Erythroblast (primary cell): ENCODE measurements at places on chromosomes 2 and 18.

DNA sequence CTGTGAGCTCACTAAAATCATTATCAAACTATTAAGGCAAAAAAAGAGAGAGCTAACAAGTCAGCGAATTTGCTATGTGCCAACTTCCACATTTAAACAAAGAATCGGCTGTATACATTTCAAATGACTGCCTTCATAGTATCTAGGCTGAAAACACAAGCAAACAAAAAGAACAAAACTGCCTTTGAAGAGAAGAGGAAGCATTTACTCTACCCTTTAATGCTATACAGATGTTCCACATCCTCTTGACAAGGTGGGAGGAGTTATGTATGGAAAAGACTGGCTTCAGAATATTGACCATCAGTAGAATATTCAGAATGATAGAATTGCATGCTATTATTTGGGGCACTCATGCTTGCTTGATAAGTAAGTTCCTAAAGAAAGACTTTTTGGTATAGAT, 741.7 kb downstream of the PLCL1 start:
- no peak for DNase-seq

DNA sequence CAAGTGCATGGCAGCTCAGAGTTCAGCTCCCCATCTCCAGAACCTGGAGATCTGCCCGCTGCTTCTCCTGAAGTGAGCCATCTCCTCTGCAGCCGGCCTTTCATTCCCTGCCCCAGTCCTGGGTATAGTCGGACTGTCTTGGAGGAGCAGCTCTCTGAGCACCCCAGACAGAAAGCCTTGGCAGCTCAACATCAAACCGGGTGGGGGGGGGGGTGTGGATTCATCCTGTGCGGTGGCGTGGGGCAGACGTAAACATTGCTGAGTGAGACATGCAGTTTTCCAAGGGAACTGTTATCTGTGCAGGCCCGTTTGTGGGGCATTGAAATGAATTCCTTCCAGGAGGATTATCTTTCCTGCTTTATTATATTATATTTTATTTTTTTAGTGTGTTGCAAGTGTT, 125.9 kb upstream of the MYCN start:
- DNase-seq, result no peak

DNA sequence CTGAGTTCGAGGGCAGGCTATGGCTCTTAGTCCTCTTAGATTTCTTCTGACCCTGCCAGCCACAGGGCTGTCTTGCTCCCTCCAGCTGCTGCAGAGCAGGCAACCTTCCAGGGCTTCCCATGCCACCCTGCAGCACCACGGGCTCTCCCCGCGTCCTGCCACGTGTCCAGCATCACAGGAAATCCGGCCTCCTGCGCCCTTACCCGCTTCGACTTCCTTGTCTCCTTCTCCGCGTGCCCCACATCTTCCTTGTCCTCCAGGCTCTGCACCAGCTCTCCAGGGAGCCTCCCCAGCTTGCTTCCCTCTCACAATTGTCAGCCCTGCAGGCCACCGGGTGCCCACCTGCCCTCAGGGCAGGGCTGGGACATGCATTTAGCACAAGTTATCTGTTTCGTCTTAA, 253.5 kb downstream of the DCDC2C start:
- DNase-seq, result no peak

GRCh38 chr2:103977668-103978067, 876.2 kb upstream of the POU3F3 start:
- no peak for DNase-seq

DNA sequence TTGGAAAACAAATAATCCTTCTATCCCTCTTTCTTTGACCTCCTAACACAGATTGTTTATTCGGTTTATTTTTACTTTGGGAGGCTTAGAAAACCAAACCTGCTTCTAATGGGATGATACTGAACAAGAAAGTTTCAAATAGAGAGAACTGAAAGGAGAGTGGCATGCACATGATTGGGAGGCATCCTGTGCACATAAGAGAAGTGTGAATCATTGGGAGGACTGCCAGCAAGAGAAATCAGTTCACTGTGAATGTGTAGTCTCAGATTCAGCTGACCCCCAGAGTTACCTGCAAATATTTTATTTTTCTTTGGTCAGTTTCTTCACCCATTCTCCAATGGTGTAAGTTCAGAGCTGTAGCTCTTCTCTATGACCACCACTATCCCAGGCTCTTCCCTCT, 1363.2 kb upstream of the ACVR2A start:
- no peak for DNase-seq

DNA sequence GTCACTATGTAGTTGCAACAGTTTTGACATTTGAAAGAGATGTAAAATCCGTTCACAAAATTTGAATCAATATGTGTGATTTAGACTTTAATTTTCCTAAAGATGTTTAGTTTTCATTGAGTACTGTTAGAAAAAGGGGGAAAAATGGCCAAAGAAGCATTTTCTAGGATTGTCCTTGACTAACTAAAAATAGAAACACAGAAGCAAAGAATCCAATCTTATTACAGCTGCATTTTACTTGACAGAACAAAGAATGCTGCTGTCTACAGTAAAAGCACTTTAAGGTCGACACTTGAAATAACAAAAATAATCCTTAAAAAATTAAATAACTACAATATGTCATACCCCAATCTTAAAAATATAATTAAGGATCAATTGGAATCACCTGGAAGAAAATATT, 48.9 kb downstream of the FRZB start:
- no peak for DNase-seq

DNA sequence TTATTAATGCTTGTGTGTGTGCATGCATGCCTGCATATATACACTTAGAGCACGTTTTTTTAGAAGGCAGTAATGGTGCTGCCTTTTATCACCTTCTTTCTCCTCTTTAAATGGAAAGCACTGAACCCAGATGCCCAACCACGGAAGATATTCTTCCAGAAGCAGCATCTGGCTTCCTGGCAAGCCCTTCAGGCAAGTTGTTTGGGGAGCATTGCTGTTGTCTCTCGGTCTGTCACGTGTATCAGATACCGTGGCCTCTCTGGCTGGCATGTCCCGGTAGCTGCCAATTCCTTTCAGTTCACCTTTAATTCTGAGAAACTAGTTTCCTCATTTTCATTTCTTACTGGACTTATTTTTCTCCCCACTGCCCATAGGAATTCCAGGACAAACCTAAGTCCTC, 587.8 kb downstream of the ARHGAP15 start:
- DNase-seq, result no peak

GRCh38 chr18:77772177-77772576, 522.5 kb downstream of the GALR1 start:
- DNase-seq, result no peak

DNA sequence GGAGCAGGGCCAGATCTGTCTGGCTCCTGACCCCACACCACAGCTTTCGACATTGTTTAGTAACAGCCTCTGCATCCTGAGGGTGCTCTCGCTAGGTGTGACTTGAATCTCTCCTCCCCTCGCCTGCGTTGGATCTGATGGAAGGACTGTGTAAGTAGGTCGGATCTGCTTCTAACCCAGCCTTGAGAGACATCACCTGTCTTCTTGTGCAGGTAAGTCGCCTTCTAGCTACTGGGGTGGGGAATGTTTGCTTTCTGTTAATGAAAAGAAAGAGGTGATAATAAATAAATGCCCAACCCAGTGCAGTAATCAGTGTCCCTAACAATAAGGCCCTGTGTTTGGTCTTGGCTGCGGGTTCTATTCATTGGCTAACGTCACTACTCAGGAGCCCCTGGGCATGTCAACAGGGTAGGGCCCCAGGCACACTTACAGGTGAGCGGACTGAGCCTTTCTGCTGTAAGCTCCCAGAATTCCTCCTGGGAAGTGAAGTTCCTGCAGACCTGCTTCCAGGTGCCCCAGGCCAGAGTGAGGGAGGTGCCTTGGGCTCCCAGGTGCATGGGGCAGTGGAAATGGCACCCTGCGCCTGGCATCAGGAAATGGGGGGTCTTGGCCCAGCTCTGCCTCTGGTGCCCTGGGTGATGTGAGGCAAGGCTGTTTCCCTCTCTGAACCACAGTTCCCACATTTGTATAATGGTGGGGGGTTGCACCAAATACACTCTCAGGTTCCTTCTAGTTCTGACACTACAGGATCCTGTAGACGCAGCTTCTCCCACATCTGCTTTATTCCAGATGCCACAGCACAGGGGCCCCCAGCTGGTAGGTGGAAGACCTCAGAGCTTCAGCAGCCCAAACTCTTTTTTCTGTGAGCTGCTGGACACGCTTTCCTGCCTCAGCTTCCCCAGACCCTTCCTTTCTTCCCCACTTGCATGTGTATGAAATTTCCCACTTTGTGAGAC, 11.2 kb upstream of the FOSL2 start:
- DNase-seq, result no peak

GRCh38 chr2:177315364-177315763, 50.8 kb upstream of the NFE2L2 start:
- DNase-seq, result no peak

DNA sequence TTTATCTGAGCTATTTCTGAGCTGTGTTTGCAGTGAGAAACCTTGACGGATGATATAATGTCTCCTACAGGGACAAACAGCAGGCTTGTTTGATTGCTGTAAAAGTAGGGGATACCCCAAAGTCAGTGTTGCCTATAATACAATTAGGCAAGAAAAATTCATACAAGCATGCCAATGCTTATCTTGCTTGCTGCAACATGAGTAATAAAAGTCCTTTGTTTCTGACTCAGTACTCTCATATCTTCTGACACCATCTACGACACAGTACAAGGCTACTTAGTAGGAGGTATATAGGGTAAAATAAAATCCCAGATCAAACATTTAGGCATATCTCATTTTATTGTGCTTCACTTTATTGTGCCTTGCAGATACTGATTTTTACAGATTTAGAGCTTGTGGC, 33.0 kb downstream of the ERBB4 start:
- no peak for DNase-seq

GRCh38 chr18:9825571-9826073, 60.2 kb upstream of the TXNDC2 start:
- peak; percentile 72 for DNase-seq

DNA sequence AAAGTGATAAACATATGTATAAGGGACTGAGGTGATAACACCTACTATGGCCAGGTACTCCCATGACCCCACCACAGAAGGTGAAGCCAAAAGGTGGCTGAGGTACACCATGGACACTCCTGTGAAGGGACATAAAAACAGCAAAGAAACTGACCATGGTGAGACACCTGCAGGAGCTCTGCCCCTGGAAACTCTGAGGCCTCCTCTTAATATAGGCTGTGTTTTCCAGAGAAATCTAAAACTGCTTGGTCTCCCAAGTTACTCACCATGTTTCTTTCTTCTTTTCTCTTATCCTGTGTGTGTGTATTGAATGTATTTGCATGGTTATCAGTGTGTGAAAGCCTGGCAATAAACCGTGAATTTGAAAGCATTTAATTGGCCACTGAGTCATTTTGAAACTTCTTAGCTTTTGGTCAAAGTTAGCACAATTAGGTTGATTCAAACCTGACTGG, 739.3 kb upstream of the GCFC2 start:
- DNase-seq, result no peak

DNA sequence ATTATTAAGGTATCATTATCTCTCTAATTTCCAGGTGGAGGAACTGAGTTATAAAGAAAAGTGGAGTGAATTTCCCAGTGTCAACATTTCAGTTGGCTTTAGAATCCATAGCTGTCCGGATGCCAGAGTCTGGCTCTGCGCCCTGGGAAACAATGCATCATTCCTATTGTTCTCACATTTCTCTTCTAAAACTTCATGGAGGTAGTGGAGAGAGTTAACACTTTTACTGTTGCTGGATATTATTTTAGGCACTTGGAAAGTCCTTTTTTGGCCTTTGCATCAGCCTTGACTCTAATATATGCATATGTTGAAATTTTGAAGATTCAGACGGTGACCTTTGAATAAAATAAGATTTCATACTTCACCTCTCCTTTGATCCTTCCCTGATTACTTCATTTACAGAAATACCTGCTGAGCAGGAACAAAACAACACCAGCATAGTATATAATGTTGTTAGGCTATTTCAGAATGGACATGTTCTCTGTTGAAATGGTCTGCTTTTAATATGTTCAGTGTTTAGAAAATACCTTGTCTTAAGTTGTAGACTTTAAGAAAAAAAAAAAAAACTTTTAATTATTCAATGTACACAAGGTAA, 148.8 kb downstream of the EPHA4 start:
- DNase-seq, result no peak

DNA sequence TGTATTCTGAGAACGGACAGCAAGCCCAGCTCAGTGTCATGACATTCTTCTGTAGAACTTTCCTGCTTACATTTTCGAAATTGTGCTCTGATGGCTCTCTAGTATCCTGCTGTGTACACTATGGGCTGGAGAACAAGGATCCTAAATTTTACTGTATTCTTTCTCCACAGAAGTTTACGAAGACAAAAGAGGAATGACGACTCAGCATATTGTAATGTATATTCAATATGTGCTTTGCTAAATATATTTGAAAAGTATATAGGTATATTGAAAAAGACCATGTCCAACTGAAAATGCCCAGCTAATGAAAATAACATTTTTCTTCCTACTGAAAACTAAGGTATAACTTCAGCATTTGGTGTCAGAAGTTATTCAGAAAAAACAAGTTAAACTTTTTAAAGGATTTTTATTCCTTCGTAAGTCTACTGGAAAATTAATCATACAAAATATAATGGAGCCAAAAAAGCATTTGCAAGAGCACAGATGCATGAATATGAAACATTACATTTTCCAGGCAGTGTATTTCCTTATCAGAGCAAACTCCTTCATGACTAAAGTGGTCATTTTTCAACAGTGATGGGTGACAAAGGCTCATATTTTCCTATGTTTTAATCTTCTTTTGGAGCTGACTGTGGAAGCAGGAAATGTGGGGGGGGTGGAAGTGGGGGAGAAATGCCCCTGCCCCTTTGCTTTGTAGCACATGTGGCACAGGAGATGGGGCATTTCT, 143.8 kb upstream of the THUMPD2 start:
- no peak for DNase-seq

DNA sequence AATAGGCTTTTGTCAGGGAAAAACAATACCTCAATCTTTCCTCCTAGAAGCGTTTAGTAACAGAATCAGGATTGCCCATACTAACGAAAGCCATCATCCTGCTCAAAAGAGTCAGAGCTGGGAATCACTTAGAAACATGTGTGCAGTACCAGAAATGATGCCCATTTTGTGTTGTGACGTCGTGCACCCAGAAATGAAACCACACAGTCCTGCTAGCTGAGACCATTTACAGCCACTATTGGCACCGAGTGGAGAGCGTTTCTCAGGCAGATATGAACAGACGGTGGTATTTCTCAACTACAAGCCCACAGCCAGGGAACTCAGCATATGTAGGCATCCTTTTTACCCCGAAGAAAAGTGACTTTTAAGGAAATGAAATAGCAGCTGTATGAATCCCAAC, 284.3 kb upstream of the LRATD1 start:
- no peak for DNase-seq
